ENCODE measurements at places on chromosomes 5 and 9.

- peak; percentile 21 for DNase-seq
Measured at GRCh38 chr9:98256756-98257155, 1.3 kb upstream of the TBC1D2 start.

- DNase-seq, result peak; percentile 8
Measured at GRCh38 chr9:120532475-120532874, 47.5 kb downstream of the CDK5RAP2 start.

DNA sequence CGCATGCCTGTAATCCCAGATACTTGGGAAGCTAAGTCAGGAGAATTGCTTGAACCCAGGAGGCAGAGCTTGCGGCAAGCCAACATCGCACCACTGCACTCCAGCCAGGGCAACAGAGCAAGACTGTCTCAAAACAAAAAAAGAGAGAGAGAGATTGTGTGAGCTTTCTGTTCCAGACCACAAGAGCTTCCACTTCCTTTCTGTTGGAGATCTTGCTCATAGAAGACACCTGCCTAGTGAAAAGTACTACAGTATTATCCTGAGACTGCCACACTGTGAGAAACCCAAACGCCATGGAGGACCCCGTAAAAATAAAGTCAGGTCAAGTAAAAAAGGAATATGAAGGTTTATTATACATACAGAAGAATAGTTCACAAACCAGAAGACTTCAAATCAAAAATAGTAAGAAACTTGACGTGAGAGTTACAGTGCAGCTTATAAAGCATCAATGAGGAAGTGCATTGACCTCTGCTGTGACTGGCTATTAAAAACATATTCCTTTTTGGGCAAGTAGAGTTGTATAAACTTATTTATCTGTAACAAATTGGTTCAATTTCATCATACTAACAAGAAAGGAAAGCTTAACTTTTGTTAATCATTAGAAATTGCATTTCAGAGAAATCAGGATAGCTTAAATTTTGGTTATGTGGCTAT lies 4.3 kb upstream of the EMB start:
- no peak for DNase-seq

- no peak for DNase-seq
Measured at GRCh38 chr5:170290498-170290897, 7.1 kb downstream of the LCP2 start.

DNA sequence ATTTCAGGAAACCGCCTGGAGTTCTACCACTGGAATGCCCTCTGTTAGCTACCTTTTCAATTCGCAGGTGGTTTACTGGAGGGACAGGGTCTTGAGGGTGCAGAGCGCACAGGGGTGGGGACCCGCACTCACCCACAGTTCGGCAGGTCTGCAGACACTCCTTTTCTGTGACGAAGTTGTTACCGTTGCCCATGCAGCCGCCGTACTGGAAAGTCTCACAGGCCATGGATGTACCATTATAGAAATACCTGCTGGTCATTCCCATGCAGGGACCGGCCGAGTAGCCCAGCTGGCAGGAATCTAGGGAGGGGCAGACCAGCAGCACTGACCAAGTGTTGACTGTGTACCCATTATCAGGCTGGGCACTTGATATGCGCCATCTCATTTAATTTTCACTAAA lies 16.8 kb downstream of the AMBP start:
- DNase-seq, result no peak

Data from kidney tubule cell (primary cell).